ENCODE measurements at places on chromosomes 5 and 9.

DNA sequence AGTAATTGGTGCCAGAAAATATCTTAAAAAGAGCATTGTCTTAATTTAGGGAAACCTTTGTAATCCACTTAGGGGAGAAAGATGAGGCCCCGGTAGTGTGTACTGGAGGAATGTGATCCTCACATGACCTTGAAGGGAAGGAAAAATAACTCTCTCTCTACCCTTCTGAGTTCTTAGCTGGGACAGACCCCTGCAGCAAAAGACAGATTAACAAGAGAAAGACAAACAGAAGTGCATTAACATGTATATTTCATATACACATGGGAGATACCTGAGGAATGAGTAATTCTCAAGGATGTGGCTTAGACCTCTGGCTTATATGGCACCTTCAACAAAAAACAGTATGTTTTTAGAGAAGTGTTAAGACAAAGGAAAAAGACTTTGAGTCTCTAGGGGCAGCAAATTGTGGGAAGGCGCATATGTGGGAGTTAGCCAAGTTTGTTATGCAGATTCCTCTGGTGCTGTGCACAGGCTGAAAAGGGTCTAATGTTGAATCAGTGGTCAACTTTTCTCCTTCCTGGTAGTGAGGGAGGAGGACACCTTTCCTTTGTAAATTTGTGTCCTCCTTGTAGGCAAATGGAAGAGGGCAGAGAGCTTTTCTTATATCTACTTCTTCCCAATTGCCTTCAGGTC, 138.8 kb downstream of the LRRC70 start:
- DNase-seq, result no peak

DNA sequence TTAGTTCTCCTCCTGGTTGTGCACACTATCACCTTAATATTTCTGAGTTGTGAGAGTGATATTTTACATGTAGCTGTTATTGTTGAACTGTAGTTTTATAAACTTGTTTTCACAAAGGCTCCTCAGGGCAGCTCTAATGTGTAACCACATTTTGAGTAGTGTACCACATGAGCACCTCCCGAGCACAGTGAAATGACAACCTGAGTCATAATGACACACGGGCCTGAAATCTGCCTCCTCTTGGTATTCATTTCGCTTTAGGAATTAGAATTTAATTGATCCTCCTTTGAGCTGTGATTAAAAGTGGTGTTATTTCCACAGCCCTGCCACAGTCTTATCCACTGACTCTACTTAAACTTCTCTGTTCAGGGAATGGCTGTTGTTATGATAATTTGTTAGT, 7.9 kb downstream of the MTRR start:
- DNase-seq, result no peak

DNA sequence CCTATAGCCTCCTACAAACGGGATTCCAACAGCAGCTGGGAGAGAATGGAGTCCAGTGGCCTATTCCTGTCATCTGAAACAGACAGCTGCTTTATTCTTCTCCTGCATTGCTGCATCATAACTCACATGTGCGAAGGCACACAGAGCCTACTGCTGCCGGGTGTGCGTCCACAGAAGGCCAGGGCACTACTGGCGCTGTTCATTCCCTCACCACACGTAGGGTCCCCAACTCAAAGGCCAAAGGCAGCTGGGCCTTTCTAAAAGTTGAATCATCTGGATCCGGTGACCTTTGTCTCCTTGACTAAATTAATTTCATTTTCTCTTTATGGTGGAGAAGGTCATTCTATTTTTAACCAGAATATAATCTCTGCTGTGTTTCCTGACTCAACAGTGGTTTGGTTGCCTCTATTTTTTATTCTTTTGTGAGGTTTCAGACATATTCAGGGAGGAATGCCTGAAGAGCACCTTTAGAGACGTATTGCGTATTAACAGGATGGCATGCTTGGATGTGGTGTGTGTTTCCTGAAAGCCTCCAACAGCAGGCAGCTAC, 10.8 kb upstream of the SPATA24 start:
- DNase-seq, result no peak

- no peak for DNase-seq
These were observed 26.7 kb upstream of the EPB41L4A start for GRCh38 chr5:112445626-112446350.

- DNase-seq, result no peak
These were observed 171.5 kb downstream of the SSBP2 start for GRCh38 chr5:81579262-81579924.

- DNase-seq, result no peak
These were observed 199.3 kb upstream of the CD180 start for GRCh38 chr5:67395790-67396418.
